ENCODE measurements at places on chromosomes 5 and 9.
A peak's percentile ranks its signal among the peaks of the same experiment; 100 is the strongest.

DNA sequence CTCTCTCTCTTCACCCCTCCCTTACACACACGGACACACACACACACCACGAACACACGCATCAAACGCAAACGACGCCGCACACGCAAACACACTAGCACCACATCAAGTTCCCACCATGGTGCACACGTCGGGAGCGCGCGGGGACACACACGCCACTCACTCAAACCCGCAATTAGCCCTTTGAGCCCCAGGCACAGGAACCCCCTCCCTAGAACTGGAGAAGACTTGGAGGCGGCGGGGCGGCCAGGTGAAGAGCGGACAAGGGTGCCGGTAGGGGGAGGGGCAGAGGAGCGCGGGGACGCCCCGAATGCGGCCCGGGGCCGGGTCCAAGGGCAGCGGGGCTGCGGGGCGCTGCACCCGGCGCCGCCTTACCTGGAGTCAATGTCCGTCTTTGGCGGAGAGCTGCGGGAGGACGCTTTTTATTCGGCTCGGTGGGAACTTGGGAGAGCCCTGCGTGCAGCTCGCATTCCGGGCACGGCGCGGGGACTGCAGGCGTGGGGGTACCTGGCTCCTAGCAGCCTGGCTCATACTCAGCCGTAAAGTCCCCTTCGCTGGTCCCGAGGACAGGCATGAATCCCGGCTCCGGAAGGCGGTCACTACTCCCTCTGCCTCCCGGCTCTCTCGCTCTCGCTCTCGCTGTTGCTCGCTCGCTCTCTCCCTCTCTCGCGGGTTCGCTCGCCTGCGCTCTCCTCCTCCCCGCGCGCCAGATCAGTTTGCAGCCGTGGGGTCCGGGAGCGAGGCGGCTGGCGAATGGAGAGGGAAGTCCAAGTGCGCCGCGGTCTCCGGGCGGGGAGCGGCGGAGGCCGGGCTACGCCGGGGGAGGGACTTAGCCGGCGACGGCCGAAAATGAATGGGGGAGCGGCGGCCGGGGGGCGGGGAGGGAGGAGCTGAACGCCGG lies at the start of gene BRINP1:
Gene BRINP1 (minus strand): TSS at position 755 of the 901 bp plus-strand sequence. CDS start 56,080 bp downstream, outside the sequence.
- DNase-seq: peak; percentile 80

DNA sequence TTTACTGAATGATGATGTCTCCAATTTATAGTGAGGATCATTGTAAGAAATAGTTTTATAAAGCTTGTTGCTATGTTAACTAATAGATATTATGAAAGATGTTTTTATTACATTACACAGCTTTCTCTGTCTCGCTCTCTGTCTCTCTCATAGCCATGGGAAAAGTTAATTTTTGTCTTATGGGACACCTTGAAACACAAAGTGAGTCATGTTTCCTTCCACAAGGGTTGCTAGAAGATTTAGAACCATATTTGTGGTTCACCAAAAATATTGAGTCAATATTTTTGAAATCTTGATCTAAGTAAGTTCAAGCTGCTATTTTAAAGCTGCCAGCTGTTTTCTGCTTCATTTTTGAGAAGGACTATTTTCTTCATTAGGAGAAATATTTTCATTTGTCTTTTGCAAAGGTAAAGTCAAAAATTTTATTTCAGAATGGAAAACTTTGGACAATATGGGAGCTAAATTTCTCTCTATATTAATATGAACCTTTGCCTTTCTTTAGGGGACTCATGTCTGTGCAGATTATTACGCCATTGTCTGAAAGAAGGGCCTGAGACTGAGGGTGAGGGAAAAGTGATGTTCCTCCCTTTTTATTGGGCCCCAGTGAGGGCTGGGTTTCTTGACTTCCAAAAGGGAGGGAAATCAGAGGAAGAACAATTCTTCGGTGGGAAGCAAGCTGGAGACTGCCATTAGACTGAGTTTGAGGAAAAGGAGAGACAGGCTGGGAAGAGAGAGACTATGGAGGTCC lies 87.9 kb upstream of the SLC24A2 start:
- DNase-seq: no peak

GRCh38 chr5:80867233-80867632 lies 92.9 kb upstream of the RASGRF2 start:
- DNase-seq: no peak

- DNase-seq: peak; percentile 65
Observed at GRCh38 chr5:113330533-113331208, 104.1 kb downstream of the TSSK1B start.

- peak; percentile 63 for DNase-seq
Observed at GRCh38 chr5:34684281-34684979, 28.3 kb downstream of the RAI14 start.

GRCh38 chr9:16469184-16469583 lies 401.3 kb downstream of the BNC2 start:
- DNase-seq: no peak

DNA sequence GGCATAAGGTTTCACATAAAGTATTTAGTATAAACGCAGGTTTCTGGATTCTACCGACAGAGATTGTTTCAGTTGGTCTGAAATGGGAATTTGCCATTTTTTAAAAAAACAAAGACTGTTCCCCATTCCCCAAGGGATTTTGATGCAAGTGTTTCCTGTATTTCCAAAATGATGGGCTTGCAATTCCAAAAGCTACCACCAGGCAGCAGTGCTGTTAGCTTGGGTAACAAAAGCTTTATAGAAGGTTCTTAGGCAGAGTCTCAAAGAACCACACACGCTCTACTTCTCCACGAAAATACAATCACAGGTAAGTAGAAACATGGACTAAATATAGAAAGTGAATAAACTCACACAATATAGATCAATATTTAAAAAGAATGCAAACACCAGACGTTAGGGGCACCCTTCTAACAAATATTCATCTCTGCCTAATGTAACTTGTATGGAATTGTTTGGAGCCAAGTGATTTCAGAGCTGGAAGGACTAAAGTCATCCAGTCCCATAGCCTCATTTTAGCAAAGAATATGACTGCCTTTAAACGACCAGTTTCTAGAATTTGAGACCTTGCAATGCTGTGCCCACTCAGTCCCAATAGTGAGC lies 154.3 kb downstream of the SPOCK1 start:
- DNase-seq: peak; percentile 79

GRCh38 chr5:63743096-63743798 lies 219.0 kb downstream of the HTR1A start:
- no peak for DNase-seq

DNA sequence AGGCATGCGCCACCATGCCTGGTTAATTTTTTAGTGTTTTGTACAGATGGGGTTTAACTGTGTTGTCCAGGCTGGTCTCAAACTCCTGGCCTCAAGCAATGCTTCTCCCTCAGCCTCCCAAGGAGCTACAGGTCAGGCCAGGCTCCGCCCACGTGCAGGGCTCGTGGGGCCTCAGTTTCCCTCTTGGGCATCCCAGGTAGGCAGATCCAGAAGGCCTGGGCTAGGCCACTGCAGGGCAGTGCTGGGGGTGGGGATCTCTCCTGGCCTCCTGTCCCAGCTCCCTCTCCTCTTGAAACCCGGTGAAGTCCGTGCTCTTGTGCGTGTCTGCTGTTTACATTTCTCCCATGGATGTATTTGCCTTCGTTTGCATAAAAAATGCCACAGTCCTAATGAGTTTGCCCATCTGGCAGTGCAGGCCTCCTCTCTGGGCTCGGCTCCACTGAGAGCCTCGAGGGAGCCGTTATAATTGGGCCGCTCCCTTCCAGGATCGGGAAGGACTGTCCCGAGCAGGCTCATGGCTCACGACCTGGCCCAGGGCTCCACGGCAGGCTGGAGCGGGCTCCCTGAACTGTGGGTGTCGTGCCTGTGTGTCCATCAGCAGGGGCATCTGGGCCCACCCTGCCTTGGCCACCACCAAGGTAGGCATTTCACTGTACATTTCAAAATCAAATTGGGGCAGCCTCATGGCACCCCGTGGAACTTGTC lies 52.6 kb upstream of the RUFY1 start:
- no peak for DNase-seq

DNA sequence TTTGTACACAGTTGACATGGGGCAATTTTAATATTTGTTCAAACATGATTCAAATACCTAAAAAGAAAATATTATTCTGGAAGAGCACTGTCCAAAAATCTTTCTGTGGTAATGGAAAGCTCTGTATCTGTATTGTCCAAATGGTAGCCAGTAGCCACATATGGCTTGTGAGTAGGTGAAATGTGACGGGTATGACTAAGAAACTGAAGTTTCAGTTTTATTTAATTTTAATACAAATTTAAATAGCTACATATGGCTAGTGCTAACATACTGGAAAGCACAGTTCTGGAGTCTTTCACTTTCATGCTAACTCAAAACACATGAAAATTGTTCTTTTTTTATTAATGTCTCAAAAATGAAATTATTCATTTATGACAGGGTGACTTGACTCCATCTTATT lies 132.6 kb downstream of the PLK2 start:
- DNase-seq: no peak

- no peak for DNase-seq
Observed at GRCh38 chr5:9196403-9197227, 349.3 kb downstream of the SEMA5A start.

DNA sequence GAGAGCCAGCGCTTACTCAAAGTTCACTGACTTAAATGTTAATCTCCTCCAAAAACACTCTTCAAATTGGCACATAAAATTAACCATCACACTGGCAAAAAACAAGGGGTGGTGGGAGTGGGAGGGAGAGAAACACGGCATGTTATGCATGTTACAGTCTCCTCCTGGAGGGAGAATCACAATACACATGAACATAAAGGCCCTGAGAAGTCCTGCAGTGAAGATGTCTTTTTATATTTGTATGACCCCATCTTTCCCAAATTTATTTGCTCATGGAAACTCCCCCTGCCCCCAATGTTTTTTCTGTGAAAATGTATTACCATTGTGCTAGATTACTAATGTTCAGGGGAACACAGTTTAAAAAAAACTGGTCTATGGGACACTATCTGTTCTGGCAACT lies 37.8 kb upstream of the ANKH start:
- no peak for DNase-seq

DNA sequence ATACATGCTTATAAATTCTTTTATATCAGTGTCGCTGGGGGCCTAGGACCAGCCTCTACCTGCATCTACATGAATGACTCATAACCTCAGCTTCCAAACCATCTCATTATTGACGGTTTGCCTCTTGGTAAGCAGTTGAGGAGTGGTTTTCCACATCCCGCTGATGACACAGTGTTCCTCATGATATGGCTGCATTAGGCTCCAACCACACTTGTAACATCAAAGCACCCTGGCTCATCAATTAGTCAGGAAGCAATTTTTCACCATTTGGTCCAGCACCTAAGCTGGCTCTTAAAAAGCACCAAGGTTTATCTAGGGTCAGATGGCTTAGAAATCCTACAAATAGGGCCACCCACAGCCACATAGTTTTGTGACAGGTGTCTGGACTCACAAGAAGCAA lies 402.4 kb downstream of the ARHGEF28 start:
- DNase-seq: no peak

DNA sequence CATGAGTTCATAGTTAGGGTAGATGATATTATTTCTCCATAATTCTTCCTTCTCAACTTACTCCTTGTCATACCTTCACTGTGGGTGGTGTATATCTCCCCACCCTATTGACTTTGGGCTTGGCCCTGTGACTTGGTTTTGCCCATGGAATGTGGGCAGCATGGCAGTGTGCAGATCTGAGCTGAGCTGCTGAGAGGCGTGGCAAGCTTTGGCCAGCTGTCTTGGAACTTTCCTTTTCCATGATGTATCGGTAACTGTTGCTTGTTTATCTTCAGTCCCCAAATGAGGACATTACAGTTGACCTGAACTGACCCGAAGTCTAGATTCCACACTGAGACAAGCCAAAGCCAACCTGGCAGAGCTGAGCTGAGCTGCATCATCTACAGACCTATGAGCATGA lies 70.4 kb downstream of the RALGPS1 start:
- DNase-seq: no peak

DNA sequence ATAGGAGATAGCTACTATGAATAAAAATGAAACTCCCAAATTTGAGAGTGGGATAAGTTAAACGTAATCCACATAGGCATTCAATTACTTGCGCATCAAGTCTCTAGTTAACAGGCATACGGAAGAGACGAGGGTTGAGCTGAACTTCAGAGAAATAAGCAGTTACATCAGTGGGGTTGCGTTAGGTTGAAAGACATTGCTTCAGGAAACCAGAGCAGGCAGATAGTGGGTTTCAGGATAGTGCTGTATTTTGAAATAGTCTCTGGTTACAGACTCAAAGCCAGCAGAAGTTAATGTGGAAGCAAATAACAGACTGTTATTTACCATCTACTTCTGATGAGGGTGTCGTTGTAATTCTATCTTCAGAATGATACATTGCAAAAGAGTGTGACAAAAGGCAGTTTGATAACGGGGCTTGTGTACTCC lies 533.4 kb downstream of the PDE4D start:
- DNase-seq: no peak

DNA sequence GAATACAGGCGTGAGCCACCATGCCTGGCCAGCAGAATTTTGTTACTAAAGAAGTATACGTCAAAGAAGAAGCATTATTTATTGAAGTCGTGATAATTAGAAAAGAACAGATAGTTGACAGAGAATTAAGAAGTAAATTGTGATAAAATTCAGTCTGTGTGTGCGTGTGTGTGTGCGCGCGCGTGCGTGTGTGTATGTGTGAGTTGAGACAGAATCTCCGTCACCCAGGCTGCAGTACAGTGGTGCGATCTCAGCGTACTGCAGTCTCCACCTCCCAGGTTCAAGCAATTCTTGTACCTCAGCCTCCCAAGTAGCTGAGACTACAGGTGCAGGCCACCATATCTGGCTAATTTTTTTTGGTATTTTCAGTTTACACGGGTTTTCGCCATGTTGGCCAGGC lies 77.8 kb downstream of the ERBIN start:
- no peak for DNase-seq

DNA sequence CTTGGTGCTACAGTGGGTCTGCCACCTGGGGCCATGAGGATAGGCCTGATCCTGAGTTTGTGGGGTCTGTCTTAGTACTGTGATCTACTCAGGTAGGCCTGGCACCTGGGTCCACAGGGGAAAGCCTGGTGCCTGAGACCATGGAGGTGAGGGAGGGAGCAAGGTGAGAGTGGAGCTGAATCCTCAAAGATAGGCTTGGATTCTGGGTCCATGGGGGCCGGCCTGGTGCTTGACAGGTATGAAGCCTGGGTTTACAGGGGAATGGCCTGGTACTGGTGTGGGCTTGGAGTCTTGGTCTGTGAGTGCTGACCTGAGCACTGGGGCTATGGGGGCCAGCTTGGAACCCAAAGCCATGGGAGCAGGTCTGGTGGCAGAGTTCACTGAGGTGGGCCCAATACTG lies 439.2 kb upstream of the SMARCA2 start:
- no peak for DNase-seq

GRCh38 chr5:135126688-135127438 lies 92.8 kb upstream of the PITX1 start:
- no peak for DNase-seq

DNA sequence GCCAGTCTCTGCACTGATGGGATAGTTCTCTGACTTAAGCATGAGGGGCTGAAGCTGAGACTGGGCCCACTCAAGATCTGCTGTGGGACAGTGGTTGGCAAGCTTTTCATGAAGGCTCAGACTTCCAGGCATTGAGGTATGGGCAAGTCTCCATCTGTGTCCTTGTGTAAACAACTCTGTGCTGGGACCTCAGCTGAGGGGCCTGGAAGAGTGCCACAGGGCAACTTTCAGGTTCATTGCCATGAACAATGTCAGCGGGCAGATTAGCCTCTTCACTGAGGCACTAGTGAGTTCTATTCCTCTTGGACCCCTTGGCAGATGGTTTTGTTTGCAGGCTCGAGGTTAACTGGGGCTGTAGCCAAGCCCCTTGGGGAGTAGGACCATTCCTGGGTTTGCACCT lies 127.1 kb downstream of the MRPS30 start:
- DNase-seq: peak; percentile 98

All from NCI-H446 (cell line).